Hypothalamus (tissue), 51 donors: ENCODE measurements at places on chromosomes 5 and 9.

GRCh38 chr5:58501778-58502417, 10.7 kb downstream of the GAPT start:
- DNase-seq, result no peak

GRCh38 chr5:14105718-14106410, 37.3 kb upstream of the TRIO start:
- DNase-seq, result no peak

DNA sequence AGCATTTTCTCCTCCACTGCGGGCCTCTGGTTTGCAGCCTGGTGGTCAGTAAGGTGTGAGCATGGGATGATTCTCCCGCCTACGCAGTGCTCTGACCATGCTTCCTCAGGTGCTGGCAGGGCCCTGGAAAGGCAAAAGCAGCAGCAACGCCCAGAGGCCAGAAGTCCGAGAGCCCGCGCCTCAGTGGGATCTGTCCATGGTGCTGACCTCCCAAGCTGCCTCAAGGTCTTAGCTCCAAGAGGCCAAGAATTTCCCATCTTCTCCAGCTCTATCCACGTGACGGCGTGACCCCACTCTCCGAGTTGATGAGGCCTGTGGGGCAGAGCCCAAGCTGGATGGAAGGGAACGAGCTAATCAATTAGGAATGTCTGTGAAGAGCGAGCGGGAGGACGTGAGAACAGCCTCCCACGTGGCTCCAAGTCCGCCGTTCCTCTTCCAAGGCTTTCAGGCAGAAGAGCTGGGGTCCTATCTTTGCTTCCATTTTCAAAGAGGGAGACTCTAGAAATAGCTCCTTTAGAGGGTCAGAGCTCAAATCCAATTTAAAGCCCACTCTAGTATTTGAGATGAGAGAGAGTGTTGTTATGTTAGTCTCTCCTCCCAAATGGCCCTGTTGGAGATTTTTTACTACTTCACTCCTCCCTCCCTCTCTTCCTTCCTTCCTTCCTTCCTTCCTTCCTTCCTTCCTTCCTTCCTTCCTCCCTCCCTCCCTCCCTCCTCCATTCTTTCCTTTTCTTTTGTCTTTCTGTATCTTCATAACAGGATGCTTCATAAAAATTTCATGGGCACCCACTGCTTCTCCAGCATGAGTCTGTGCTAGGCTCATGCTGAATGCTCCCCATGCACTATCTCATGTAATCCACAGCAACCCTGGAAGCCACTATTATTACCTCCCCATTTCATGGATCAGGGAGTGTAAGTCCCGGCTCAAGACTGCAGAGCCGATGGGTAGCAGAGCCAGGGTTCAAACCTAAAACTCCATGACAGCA, 69.3 kb downstream of the OLFM1 start:
- peak; percentile 18 for DNase-seq

GRCh38 chr5:144405991-144406390, 235.3 kb downstream of the KCTD16 start:
- no peak for DNase-seq

DNA sequence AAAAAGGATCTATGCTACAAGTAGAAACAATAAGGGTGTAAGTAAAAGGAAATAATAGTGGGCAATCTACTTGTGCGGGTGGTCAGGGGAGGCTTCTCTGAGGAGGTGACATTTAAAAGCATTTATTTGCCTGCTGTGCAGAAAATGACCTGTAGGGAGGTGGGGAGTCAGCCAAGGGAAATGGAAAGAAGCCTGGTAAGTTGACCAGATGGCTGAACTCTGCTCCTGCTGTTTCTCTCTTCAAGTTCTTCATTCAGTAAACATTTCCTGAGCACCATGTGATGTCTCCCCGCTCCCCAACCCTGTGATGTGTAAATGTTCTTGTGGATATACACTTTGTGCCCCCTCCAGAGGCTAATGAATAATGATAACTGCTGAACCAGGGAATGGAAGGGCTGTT, 9.9 kb upstream of the SPIN1 start:
- no peak for DNase-seq

- DNase-seq, result no peak
These were observed 103.6 kb downstream of the BOD1 start for GRCh38 chr5:173512637-173513435.

DNA sequence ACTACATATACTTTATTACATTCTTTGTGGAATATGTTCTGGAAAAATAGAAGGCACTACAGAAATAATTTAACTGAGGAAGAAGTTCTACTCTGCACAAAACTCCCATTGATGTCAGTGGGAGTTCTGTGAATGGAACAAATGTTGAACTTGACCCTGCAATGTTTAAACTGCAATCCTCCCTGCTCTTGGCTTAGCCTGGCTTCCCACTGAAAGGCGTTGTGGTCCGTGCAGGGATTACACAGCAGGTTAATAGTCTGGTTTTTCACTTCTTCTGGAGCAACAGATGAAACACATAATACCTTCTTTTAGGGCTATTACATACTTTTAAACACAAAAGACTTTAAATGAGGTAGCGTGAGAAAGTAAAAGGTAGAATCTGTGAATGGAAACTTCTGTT, 12.9 kb upstream of the ERBIN start:
- DNase-seq, result no peak

DNA sequence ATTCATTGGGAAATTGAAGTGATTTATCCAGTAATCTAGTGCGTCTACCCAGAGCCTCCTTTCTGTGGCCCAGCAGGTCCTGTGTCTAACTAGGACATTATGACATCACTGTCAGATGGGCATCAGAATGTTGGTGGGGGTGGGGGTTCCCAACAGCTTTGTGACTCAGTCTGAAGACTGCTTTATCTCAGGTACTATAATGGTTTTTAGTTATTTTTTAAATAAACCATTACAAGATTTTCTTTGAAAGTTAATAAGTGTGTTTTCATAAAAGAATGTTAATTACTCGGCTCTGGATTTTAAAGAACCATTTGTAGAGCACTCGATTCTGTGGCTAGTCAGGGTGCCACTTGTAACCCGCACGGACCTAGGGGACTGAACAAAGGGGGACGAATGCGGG, at the start of gene EQTN:
TSS of gene EQTN (minus strand) at position 101 of the 400 bp plus-strand sequence. CDS start at position 6, 95 bp downstream.
- DNase-seq, result no peak

DNA sequence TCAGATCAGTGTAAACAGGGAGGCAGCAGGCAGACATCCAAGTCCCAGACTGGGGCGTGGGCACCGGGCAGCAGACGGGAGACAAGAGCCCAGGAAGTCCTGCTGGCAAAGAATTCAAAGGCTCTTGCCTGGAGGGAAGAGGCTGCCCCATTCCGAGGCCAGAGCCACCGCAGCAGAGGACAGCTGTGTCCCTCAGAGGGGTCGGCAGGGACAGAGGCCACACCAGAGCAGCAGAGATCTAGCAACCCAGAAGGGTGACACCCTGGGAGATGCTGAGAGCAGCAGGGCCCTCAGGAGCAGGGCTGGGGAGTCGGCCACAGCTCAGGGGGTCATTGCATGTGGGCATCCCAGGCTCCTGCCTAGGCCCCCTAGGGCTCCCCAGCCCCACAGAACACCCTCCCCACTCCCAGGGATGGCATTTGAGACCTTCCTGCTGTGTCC, 29.1 kb downstream of the ADAMTS2 start:
- no peak for DNase-seq

DNA sequence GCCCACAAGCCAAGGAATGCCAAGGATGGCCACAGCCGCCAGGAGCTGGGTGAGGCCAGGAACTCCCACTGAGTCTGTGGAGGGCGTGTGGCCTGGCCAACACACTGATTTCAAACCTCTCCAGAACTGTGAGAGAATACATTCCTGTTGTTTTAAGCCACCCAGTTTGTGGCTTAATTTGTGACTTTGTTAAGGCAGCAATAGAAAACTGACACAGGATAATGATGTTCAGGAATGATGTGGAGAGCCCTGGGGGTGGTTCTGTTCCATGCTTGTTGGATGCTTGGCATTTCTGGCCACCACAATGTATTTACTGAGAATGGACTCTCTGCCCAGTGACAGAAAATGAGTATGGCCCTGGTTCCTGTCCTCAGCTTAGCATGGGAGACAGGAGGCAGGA, 82.8 kb downstream of the DAP start:
- no peak for DNase-seq

- no peak for DNase-seq
These were observed 208.7 kb downstream of the CRB2 start for GRCh38 chr9:123564652-123565051.

DNA sequence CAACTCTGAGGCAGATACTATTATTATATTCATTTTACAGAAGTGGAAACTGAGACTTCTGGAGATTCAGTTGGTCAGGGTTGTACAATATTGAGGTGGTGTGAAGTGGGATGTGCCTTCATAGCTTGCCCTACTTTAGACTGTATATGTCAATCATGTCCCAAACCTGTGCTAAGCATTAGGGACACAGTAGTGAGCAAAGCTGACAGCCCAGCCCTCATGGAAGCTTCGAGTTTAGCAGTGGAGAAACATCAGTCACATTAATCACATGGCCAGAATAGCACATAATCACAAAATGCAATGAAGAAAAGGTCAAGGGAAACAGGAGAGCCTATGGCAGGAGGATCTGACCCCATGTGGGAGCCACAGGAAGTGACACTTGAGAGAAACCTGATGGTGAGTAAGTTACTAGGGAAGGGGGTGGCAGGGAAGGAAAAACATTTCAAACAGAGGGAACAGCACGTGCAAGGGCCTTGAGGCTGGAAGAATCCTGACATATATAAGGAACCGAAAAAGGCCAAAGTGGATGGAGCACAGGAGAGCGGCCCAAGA, 20.5 kb upstream of the RALGPS1 start:
- no peak for DNase-seq

- no peak for DNase-seq
These were observed 99.6 kb downstream of the LIFR start for GRCh38 chr5:38456657-38457399.

- DNase-seq, result no peak
These were observed 1.6 kb upstream of the RPS6 start for GRCh38 chr9:19381656-19382055.

- DNase-seq, result no peak
These were observed 112.3 kb downstream of the GCNT1 start for GRCh38 chr9:76571288-76571687.

DNA sequence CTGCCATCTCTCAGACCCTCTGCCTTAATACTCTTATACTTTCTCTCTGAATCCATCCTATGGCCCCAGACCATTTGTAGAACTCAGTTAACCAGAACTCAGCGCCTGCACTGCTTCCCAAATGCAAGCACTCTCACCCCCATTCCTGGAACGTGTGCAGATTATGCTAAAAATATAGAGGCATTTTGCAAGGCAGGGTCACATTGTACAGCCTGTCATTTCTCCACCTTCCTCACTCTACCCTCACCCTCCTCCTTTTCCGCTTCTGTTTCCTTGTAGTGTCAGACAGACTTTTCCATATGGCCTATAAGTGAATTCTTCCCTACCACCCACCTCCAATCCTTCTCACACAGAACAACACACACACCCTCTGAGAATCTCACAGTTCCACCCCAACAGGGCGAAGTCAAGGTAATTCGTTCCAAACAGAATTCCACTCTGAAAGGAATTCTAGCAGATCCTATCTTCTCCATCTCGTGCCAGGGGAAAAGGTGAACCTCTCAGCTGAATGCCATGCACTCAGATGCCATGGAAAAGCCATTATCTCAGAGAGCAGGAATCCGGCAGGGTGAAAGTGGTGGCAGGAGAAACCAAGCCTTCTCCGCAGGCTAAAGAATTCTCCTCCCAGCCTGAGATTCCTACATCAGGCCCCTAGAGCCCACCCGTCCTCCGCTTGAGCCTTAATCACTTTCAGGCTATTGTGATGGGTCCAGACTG, 25.3 kb downstream of the GGTA1 start:
- no peak for DNase-seq

DNA sequence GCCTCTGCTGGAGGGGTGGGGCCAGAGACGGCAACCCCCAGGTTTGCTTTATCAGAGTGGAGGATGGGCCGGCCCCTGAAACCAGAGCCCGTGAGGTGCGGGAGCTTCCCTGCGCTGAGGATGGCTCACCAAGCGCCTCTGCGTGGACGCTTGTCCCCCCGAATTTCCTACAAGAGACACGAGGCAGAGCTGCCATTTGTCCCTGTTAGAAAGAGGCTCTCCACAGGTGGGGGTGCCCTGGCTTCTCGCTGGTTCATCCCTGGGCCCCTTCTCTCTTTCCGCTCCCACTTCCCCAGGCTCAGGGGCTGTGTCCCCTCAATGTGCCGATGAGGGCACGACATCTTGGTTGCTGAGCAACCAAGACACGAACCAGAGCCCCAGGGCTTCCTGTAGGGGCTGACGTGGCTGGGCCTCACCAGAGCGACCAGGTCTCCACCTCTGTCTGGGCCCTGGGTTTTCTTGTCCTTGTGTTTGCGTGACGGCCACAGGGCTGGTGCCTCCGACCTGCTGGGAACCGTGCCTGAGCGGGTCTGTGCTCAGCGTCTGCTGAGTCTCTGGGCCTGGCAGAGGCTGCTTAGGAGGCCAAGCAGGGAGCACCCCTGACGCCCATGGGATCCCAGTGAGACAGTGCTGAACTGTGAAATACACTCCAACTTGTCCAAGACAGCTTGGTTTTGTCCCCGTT, 119.6 kb upstream of the COL5A1 start:
- no peak for DNase-seq

- no peak for DNase-seq
These were observed 256.4 kb upstream of the TARS1 start for GRCh38 chr5:33184367-33184766.

- no peak for DNase-seq
These were observed 4.1 kb downstream of the TRIM23 start for GRCh38 chr5:65620021-65620420.

DNA sequence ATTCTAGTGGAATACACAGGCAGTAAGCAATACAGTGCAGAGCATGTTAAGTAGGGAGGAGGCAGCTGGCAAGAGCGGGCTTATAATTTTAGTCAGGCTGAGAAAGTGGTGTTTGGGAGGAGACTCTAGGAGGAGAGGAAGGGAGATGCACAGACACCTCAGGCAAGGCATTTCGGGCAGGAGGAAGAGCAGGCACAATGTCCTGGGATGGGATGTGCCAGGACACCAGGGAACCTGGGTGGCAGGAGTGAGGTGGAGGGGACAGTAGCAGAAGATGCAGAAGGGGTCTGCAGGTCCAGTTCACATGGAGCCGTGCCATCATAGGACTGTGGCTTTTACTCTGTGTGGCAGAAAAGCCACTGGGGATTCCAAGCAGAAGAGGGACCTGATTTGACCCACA, 143.7 kb upstream of the FSTL4 start:
- DNase-seq, result no peak
